ENCODE measurements at places on chromosomes 1 and 21. TPM values are rescaled to one million over a fixed set of nuclear protein-coding genes. Genes with fewer than 3 reads are reported as not detected.

Gene TBX19
- total RNA-seq = 2.5 TPM

Gene LIPI
- 123 TPM for total RNA-seq

Gene GSTM5
- total RNA-seq = 0.13 TPM

Gene KRTAP7-1
- total RNA-seq = not detected

Gene ATP1A4
- not detected for total RNA-seq

Gene AADACL3
- not detected for total RNA-seq

Gene AMY1A
- not detected for total RNA-seq

Gene CD34
- not detected for total RNA-seq

Gene F13B
- total RNA-seq = not detected

Gene CD1E
- not detected for total RNA-seq

Gene RPS6KC1
- total RNA-seq = 15.8 TPM

Gene TCHH
- total RNA-seq = 0.24 TPM

Gene ANGPTL3
- not detected for total RNA-seq

Gene GBP6
- total RNA-seq = not detected

Gene CFHR3
- not detected for total RNA-seq

Gene ETV3L
- not detected for total RNA-seq

Gene CYYR1
- total RNA-seq = 89.1 TPM

Gene CD247
- 1.4 TPM for total RNA-seq

Gene OSBPL9
- total RNA-seq = 62.4 TPM

Gene GNL2
- total RNA-seq = 121 TPM

Gene STUM
- 0.54 TPM for total RNA-seq

Gene LMX1A
- total RNA-seq = not detected
